ENCODE measurements at places on chromosomes 1 and 21.

GRCh38 chr1:19074902-19075721, 118.6 kb upstream of the IFFO2 start:
- DNase-seq = no peak

DNA sequence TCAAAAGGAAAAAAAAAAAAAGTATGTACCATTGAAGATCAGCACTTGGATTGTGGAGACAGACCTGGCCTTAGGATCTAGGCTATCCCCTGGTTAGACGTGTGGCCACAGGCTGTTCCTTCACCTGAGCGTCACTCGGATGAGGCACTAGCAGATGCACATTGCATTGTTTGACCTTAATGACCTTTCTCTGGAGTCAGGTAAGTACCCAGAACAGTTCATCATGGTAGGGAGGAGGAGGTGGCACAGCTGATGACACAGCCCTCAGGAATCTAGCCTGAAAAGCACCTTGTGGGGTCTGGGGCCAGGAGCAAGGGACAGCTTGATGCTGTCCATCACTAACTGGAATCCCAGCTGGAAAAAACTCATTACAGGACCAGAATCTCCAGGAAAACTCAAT, 21.2 kb downstream of the NECAP2 start:
- no peak for DNase-seq

DNA sequence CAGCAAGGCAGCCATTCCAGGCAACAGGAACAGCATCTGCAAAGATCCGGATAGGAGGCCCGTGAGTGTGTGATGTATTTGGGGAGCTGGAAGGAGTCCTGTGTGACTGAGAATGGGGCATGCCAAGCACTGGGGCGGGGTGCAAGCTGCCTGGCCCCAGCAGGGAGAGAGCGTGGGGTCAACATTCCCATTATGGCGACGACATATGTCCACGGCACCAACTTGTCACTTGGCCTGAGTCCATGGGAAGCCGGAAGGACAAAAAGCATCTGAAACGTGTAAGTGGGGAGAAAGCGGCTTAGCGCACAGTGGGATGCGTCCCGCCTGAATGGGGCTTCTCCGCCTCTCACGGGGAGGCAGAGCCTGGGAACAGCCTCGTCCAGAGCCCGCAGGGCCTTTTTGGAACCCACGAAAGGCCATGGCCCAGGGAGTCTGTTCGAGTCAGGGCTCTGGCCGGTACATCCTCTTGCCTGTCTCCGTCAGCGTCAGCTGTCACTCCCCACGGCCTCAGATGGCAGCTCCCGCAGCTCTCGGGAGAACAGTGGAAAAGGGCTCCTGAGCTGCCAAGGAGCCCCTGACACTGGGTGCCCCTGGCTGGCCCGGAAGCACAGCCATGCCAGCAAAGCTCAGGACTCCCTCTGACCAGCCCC, 12.4 kb downstream of the EPHB2 start:
- no peak for DNase-seq

GRCh38 chr21:43739621-43740435, 20.9 kb downstream of the PDXK start:
- DNase-seq = no peak

DNA sequence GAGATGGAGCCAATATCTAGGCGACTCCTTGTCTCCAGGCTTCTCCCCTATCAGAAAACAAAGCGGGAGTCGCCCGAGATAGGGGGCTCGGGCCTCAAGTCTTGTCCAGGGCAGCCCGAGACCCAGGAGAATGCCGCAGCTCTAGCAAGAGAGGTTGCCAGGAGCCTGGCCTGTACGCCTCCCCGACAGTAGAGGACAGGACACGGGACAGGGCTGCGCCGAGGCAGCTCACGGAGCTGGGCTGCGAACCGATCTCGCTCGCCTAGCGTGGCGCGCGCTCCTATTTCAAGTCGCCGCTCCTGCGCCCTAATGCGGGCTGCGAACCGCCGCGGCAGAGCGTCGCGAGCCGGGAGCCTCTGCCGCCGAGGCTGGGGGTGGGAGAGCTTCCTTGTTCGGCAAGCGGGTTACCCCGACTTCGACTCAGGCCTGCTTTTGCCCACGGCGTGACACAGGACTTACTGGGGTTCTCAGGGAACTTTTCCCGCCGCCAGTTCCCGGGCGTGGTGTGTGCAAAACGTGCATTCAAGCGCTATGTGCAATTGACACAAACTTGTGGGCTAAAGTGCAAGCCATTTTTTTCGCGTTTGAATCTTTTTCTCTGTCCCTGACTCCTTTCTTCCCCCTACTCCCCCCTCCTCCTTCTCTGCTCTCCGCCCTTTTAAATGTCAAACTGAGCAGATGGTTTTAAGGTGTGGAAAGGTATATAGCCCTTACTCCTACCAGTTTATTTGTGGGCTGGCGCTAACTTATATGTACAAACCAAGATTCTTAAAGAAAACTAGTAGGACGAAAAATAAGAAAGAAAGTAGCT, 2.4 kb upstream of the PROX1 start:
- no peak for DNase-seq

DNA sequence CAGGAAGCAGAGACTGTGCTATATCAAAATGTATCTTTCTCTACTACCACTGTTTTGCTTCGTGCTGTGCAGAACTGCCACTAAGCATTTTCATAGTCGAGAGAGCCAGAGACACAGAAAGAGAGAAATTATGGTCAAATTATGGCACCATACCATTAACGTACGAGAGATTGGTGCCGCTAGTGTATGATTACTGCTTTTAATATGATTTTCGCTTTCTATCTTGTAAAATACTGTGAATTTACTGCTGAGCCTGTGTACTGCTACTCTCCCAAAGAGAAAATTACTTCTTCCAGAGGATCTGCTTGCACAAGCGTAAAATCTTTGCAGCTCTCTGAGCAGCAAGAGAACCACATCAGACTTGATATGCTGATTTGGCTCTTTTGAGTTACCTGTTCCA, 71.1 kb upstream of the ZNF281 start:
- no peak for DNase-seq

- no peak for DNase-seq
These were observed 176.5 kb downstream of the PSMG1 start for GRCh38 chr21:39006571-39007311.

GRCh38 chr1:221419513-221420095, 322.3 kb downstream of the DUSP10 start:
- DNase-seq = no peak

- no peak for DNase-seq
These were observed 1.8 kb downstream of the TNFRSF1B start for GRCh38 chr1:12168451-12169160.

DNA sequence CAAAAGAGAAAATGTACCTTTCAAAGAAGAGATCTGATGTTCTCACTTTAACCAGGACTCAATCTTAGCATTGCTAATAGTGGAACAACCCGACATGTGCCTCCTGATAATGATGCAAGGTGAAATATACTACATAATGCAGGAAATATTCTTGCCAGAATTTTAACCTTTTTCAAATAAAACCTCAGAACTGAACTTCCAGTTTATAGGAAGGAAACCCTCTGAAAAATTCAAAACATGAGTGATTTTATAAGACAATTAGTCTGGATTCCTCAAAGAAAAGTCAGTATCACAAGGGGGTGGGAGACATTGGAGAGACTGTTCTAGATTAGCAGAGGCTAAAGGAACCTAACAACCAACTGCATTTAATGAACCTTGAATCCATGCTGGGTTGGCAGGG, 18.1 kb downstream of the AHCYL1 start:
- no peak for DNase-seq

- DNase-seq = peak; percentile 10
These were observed at the start of gene KCND3 for GRCh38 chr1:111989531-111990025. TSS of gene KCND3 (minus strand) at chr1:111989668.

DNA sequence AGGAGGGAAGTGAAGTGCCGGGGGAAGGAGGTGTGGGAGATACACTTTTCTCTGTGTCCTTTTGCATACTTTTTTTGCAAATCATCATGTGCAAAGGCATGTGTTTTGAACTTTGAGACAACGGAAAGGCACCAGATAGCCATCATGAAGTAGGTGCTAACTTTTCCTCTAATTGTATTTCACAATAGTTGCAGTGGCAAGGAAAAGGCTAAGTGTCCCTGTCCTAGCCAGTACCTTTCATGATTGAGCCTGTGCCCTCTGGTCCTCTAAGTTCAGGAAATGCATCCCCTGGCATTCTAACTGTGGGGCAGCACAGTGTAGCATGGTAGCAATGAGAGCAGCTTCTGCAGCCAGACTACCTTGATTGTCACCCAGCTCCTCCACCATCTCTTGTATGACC, 186.2 kb downstream of the ADSS2 start:
- no peak for DNase-seq

GRCh38 chr21:41520560-41521442, 12.8 kb upstream of the TMPRSS2 start:
- DNase-seq = no peak

- DNase-seq = no peak
These were observed 25.6 kb upstream of the SLC35A3 start for GRCh38 chr1:99944192-99944591.

- no peak for DNase-seq
These were observed 1.4 kb upstream of the STMN1 start for GRCh38 chr1:25907601-25908000.

GRCh38 chr1:204319027-204319426, 40.7 kb downstream of the PLEKHA6 start:
- DNase-seq = no peak

GRCh38 chr1:77732090-77732489, 27.6 kb downstream of the USP33 start:
- no peak for DNase-seq

DNA sequence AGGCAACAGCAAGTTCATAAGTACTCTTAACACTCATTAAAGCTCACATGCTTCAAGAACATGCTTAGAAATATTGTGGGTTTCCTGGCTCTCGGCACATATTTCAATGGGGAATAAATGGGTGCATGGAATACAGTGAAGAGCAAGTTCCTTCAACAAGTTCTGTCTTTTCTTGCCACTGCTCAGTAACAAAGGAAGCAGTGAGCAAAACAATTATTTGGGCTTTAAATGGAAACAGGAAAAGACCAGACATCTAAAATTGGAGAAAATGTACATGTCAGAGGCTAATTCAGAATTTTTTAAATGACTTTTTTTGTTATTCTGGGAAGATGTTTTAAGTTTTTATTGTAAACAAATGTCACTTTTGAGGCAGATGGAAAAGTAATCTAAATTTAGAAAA, 478.7 kb downstream of the SETD4 start:
- DNase-seq = no peak

DNA sequence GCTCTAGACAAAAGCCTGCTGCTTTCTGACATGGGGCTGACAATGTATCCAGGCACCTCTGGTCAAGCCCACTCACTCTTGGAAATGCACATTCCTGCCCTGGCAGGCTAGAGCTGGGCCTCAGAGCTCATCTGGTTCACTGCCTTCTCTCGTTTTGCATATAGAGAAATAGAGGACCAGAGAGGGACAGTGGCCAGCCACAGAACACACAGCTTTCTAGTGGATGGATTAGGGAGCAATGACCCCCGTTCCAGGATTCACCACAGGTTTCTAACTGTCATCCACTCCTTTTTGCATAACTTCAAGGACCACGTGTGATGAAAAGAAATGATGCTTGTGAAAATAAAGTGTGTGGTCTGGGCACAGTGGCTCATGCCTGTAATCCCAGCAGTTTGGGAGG, 129.6 kb upstream of the IGSF21 start:
- no peak for DNase-seq

DNA sequence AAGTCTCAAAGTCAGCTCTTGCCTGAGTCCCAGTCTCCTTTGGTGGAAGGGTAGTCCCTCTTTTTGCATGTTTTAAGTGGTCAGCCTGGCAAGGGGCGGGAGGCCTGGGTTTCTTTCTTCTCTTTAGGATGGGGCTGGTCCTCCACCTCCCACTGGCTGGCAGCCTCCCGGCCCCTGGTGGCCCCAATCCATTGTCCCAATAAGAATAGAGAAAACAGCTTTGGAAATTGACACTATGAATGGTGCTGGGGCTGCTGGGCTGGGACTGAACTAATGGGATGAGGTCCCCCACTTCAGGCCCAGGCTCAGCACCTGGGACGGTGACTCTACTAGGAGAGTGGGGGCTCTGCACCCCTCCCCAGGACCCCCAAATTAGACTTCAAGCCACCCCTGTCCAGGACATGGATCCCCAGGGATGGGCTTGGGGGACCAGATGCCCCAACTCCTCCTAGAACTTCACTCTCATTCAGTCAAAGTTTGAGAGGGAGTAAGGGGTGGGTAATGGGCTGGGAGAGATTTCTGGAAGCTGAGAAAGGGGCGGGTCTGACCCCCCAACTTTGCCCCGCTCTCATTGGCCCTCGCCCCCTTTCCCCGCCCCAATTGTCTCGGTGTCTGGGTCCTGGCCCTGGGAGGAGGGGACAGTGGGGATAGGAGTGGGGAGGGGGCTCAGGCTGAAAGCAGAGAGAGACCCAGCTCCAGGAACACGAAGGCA, 18.2 kb downstream of the SLC27A3 start:
- no peak for DNase-seq

GRCh38 chr1:70666381-70667140, 255.5 kb downstream of the CTH start:
- DNase-seq = no peak

GRCh38 chr1:192807211-192808162, 1.4 kb upstream of the RGS2 start:
- DNase-seq = peak; percentile 54

DNA sequence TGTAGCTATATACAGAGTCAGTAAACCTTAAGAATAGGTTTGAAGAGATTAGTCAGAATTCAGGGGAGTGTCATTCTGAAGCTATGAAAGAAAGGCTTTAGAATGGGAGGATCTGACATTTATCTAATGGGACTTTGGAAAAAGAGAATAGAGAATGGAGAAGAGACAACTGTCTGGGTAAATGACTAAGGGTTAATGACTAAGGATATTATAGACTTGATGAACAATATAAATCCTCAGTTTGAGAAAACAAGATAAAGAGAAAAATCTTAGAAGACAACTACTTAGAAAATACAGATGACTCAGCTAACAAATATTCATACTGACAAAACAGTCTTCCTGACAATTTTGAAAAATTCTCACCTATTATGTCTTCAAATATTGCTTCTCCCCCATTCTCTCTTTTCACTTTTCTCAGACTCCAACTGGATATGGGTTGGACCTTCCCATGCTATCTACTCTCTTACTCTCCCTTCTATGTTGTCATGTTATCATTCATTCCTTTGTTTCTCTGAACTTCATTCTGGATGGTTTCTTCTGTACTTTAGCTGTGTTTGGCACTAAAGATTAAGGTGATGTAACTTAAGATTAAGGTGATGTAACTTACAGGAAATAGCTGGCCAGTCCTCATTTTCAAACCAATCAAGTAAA, 20.4 kb downstream of the SLC16A1 start:
- DNase-seq = peak; percentile 34

- DNase-seq = no peak
These were observed 12.1 kb upstream of the FAM131C start for GRCh38 chr1:16085522-16085921.

Data from activated CD4-positive, alpha-beta T cell treated with anti-CD3 and anti-CD28 coated beads, Interleukin-2, amount 50 U/mL, for 16 hours (primary cell).